ENCODE measurements at places on chromosomes 4 and X.
A peak's percentile ranks its signal among the peaks of the same experiment; 100 is the strongest.

GRCh38 chrX:39451046-39451445, 646.7 kb downstream of the BCOR start:
- DNase-seq: no peak

DNA sequence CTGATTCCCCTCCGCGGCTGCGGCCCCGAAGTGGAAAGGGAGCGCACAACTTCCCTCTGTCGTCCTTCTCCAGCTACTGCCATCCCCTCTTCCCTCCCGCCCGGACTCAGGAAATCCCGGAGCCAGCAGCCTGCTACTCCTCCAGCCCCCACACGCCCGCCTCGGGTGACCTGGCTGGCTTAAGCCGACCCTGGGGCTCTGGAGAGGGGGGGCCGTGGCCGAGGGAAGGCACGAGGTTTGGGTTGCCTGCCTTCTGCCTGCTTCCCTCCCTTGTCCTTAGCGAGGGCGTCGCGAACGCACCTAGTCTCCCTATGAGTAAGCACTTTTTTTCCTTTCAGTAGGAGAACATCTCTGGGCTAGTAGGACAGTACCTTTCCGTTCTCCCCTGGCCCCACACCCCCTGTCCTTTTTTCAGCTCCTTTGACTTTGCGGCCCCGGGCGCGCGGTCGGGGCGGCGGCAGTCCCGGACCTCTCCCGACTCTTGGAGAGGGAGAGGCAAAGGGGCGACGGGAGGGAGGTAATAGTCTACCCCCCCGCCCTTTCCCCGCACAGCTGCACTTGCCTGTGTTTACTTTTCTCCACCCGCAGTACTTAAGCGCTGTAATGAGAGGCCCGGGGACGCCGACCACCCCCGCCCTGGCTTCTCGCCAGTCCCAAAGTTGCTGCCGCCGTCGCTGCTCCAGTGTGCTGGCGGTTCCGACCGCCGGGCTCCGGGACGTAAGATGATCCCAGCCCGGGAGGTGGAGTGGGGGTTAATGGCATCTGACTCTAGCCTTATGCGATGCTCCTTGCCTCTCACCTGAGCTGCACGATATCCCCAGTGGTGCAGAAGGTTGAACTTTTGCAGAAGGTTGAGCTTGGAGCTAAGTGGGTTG, 868 bp downstream of the PLS3 start:
- DNase-seq: peak; percentile 52

DNA sequence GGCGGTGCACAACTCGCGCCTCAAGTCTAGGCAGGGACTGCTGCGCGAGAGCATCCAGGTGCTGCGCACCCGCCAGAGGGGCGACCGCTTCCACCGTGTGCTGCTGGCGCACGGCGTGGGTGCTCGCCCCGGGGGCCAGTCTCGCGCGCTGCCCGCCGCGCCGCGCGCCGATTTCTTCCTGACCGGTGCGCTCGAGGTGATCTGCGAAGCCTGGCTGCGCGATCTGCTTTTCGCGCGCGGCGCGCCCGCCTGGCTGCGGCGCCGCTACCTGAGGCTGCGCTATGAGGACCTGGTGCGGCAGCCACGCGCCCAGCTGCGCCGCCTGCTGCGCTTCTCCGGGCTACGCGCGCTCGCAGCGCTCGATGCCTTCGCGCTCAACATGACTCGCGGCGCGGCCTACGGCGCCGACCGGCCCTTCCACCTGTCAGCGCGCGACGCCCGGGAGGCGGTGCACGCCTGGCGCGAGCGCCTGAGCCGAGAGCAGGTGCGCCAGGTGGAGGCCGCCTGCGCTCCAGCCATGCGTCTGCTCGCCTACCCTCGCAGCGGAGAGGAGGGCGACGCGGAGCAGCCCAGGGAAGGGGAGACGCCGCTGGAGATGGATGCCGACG, 1.3 kb downstream of the CHST7 start:
- peak; percentile 85 for DNase-seq

GRCh38 chr4:72119946-72120345, 88.1 kb downstream of the NPFFR2 start:
- DNase-seq: no peak

- DNase-seq: no peak
Measured at GRCh38 chr4:174228988-174229387, 54.5 kb downstream of the FBXO8 start.

DNA sequence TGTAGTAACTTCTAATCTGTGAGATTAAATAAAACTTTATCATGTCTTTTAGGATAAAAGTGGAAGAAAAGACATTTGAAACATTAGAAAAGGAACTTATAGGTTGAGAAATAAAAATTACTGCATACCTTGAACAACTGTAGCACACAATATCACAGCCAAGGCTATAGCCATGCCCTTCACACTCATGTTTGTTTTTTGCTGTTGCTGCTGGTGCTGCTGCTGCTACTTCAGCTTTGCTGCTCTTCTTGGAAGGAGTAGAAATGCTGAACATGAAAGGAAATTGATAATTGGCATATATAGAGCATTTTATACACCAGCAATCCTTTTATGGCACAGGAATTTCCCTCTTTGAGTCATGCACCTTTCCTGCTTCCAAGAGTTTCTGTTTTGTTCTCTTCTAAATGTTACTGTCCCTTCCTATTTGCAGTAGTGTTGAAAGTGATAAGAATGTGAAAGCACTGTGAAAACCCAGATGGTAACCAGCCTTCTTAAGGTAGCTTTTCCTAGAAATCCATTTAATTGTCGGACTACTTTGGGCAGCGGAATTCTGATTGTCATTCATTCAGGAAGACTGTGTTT, at the start of gene CXCL11:
Gene CXCL11 (minus strand): TSS at position 272 of the 582 bp plus-strand sequence. CDS start 83 bp downstream, at position 189.
- no peak for DNase-seq

DNA sequence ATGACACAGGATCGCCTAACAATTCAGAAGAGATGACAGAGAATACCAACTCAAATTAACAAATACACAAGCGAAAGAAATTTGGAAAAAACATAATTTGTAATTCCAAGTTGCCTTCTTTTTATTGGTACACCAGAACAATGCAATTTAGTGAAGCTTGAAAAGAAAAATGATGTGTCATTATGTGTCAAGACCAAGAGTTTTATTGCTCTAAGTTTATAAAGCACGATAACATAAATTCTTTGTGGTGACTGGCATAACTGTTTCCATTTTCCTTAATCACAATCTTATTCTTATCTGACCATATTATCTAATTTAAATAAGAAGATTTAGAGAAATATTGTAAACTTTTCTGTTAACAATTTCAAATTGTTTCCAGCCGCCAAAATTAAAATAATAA, 273.2 kb upstream of the TECRL start:
- DNase-seq: no peak

DNA sequence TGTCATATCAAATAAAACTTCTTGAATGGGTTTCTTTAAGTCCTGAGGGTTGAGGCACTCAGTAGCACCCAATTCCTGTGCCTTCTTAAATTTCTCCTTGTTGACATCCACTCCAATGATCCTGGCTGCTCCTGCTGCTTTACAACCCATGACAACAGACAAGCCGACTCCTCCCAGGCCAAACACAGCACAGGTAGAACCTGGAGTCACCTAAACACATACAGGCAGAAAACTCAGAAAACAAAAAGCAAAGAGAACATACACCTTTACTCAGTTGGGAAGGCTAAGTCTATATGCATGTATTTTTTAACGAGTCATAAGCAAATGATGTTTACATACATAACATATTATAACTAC, 10.3 kb downstream of the ADH6 start:
- no peak for DNase-seq

- DNase-seq: no peak
Measured at GRCh38 chrX:122219226-122219625, 964.9 kb upstream of the GRIA3 start.

DNA sequence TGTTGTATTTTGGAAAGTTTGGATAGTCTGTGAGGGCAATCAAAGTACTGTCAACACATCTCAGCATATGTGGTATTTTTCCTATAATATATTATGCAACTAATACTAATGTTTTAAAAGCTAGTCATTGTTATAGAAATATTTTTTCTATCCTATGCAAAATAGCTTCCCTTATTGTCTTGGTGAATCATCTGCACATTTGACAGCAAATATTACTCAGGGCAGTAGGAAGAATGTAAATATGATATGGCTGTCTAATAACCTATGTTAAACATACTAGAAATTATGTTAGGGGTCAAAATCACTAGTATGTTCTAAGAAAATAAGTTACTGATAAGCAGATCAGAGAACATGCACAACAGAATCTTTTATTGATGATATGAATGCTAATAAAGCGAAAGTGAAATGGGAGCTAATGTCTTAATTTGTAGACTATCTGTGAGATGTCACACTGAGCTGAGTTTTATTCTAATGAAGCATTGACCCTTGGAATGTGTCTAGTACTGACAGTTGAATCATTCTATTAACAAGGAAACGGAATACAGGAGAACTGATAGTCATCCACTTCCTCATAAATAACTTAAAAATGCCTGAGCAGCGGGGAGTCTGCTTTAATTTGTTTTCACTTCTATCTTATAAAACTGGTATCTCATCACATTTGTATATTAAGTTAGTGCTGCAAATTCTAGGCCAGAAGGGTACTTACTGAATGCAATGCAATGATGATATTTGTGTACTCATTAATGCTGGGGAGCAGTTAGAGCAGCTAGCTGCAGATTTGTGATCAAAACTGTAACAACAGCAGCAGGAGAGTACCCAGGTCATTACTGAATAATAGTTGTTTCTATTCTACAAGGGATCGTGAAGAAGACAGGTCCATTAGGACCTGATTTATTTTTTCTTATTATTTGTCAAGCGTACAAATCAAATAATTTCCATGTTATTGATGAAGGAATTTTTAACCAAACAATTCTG, 440.3 kb upstream of the AADAT start:
- DNase-seq: no peak

- no peak for DNase-seq
Measured at GRCh38 chr4:101981756-101982155, 191.2 kb downstream of the BANK1 start.

DNA sequence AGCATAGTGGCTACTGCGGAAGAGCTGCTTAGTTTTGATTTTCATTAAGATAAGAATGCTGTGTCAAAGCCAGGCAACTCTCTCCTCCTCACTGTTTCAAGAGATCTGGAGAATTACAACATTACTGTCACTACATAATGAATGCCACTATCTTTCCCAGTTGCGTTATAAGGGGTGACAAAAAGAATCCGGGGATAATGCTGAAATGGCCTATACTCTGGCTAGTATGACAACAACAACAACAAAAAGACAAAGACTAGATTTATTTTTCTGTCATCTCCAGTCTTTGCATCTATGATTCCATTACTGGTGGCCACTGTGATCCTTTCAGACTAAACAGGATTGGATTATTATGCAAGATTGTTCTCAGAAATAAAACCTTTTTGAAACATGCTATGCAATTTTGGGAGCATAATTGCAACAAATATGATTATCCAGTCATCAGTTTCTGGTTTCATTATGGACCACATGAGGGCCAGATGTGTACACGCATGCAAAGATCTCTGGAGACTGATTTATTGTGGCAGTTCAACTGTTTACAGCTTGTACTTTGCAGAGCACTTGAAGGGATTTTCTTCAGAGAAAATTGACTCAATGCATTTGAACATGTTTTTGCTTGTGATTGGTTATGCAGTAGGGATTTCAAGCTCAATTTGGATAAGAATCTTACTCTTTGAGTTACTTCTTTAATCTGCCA, 31.1 kb upstream of the SPANXB1 start:
- no peak for DNase-seq

- peak; percentile 60 for DNase-seq
Measured at GRCh38 chr4:80010316-80010715, 62.7 kb downstream of the ANTXR2 start.

DNA sequence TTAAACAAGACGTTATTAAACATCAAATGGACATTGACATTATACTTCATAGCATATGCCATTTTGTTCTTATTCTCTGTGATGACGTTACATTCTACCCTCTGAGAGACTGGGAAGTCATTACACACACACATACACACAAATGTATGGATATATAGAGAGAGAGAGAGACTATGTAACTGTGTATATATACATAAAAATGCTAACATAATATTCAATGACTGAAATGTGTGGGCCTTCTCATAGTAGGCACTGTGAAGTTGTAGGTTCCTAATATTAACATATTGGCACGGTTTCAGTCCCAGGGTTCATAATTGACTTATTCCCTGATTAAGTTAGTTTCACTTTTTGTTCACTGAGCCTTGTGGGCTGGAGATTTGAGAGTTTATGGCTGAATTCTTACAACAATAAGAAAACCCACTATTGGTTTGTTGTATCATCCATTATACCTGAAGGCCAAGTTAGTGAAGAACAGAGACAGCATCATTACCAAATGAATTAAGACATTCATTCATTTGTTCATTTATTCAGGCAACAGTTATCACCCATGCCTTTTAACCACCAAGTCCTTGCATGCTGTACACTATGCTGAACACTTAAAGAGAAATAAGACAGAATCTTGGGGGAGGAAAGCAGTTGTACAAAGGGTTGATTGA, 68.5 kb downstream of the GAB1 start:
- no peak for DNase-seq

DNA sequence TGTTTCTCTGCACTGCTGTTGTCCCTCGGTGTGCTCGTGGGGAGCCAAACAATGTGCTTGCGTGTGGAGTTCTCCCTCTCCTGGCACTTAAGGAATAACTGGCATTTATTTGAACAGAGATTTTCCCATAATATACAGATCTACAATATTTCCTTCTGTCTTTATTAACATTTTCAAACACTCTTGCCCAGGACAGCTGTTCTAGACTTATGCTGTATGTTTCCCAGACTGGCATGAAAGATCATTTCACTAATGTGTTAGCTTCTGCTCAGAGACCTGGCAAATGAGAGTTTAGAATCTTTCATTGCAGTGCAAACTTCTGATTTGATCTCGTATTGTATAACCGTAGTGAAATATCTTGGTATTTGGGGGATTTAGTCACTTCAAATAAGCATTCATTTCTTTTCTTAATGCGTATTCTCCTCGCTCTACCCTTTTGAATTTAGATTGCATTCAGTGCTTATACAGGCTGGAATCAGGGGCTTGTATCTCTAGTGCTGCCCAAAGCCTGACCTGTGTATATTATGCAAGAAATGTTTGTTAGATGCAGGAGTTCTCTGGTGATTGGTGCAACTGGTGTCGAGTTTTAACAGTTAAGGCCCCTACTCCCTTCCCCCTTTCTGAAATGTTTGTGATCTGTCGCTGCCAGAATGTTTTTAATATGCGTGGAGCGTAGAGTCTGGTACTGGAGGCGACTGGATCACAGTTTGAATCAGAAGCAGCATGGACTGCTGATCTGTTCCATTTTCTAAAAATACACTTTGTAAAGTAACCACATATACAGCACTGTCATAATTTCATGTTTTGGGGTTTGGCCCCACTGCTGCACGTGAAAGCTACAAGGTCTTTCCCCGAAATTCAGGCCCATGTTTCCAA, 326.3 kb downstream of the ARHGAP10 start:
- no peak for DNase-seq
